ENCODE measurements at places on chromosomes 6 and 20.

DNA sequence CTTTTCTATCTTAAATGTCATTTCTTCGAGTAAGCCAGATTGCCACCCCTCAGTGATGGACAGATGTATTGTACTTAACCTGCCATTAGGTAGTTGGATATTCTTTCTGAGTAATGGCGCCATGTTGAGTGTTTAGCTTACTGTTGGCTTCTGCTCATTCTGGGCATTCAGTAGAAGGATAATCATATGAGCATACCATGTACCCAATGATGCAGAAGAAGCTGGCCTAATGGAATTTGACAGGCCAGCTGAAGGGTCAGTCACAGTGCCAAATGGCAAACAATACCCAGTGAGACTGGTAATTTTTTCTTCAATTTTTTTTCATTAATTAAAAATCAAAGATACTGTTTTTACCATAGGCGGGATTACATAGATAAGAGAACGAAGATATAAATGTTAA lies 1010.8 kb upstream of the EYS start:
- no peak for DNase-seq

DNA sequence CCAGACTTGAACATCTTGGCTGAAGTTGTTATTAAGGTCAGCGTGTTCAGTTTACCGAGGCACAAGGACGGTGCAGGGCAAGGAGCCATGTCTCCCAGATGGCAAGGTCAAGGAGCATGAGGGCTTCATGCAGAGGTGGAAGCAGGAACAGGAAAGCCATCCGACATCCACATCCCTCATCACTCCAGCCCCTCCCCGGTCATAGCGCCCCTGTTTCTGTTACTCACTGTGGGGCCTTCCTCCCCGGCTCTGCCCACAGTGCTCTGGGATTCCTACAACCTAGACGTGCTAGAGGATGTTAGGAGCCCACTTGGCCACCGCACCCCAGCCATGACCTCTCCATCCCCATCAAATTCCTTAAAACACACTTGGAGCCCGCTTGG lies 146.7 kb downstream of the TTLL2 start:
- DNase-seq = no peak

DNA sequence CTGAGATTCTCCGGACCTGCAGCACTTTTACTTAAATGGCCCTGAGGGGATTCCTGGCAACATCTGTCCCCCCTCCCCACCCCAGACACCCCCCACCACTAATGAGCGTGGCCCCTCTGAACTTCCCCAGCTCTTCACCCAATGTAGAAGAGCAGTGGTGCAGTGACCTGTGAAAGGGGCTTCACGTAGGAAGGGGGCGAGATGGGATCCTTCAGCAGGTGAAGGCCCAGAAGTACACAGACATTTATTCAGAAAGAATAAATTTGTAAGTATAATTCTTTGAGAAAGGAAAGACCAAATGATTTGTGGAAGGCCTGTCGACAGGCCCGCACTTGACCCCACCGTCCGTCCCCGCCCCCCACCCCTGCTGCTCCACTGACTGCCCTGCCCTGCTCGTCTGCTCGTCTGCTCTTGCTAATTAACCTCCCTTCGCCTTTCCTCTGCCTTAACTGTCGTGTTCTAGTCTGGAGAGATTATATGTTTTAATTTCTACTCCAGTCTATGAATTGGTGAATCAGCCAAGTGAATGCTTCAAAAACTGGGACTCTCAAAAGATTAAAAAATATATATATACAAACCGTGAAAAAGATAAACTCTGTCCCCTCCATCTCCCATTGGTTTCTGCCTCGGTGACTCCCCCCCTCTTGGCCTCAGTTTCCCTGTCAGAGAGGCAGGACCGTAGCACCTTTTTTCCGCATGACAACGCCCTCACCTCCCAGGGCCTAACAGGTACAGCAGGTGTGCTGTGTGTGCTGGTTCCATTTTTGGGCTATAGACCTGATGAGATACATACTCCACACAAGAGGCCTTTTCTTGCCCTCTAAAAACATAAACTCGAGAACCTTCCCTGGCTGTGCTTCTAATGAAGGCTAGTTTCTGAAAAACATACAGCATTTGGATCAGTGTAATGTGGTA lies 49.2 kb downstream of the GNAS start:
- DNase-seq = no peak

DNA sequence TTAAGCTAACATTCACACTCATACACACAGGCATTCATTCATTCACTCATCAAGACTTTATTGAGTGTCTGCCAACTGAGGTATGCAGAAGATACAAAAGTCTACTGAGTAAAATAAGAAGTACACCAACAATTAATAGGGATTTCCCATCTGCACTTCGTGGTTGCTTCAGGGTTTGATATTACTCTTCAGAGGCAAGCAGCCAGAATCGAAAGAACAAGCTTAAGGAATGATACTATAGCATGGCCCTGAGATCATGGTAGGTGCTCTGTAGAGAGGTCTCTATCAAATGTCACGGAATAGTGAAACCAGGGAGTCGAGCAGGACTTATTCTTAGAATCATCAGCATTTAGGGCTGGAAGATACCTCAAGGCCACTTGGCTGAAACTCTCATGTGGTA lies 135.4 kb downstream of the NRN1 start:
- no peak for DNase-seq

DNA sequence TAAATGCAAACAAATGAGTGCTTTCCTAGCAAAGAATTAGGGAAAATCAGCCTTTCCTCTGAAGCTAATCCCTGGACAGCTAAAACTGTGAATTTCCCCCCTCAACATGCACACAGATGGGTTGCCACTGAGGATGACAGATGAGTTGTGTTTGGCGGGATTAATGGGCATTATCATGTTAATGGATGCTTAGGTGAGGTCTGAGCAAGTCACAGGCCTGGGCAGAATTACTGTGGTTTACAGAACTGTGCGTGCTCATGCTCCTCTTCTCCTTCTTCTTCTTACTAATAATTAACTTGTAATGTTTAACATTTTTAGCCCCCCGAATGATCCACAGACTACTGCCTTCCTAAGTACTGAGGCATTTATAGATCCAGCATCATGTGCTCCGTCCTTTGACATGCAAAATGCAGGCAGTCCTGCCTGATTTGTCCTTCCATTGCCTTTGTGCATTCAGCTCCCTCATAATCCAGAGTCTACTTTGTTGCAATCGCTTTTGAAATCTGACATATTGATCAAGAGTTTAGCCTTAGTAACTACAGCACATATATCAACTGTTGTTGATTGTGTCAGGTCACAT lies 753.4 kb upstream of the MMS22L start:
- no peak for DNase-seq

GRCh38 chr6:21241231-21242130 lies 352.1 kb upstream of the SOX4 start:
- no peak for DNase-seq

- DNase-seq = no peak
Measured at GRCh38 chr6:114939630-114940029, 596.8 kb upstream of the HS3ST5 start.

DNA sequence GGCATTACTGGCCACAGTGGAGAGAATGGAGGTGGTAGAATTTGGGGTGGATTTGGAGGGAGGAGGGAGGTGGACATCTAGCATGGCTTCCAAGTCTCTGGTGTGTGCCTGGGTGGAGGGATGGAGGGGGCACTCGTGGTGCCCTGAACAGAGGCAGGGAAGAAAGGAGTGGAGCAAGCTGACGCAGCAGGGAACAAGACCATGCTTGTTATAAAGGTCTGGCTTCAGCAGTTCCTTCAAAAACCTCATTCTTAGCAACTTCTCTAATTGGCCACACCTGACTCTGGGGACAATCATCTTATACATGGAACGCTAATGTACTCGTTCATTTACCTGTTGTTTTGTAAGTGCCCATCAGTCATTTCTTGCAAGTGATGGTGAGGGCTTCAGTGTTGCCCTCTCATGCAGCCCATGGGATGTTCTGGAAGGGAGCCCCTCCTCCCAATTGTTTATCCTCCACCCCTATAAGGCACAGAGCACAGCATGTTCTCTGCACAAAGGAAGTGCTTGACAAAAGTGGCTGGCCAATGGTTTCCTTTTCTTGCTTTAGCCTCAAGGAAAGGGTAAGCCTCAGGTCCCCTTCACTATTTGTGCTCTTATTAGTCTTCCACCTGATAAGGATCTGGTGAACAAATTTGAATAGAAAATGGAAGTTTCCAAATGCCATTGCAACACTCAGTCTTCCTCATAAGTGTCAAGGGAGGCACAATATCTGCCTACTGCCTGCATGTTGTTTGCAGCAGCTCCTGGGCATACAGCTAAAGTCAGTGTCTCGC lies 39.3 kb downstream of the GFOD1 start:
- DNase-seq = no peak

- DNase-seq = no peak
Measured at GRCh38 chr6:52511572-52512151, 65.2 kb downstream of the TRAM2 start.

- DNase-seq = no peak
Measured at GRCh38 chr6:4364711-4365110, 229.3 kb upstream of the ECI2 start.

DNA sequence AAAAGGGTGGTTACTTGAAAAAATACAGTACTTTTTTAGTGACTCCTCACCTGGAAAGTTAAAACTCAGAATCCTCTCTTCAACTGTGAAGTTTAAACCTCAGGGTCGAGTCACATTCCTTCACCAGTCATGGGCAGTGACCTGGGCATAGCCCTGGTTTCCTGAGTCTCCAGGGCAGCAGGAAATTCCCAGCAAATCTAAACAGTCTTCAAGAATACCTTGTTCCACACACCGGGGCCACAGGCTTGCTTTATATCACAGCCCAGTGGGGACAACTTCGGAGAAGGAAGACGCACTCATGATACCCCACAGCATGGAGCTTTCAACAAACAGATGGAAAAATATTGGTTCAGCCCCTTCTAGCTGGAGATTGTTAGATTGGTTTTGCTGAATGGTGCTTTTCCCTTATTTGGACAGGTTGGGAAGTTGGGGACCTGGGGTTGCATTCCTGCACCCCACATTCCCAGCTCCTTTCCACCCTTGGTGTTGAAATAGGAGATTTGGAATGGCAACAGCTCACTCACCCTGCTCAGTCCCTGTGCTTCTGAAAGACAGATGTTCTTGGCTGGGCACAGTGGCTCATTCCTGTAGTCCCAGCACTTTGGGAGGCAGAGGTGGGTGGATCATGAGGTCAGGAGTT lies 113.0 kb upstream of the TMEM170B start:
- DNase-seq = no peak

DNA sequence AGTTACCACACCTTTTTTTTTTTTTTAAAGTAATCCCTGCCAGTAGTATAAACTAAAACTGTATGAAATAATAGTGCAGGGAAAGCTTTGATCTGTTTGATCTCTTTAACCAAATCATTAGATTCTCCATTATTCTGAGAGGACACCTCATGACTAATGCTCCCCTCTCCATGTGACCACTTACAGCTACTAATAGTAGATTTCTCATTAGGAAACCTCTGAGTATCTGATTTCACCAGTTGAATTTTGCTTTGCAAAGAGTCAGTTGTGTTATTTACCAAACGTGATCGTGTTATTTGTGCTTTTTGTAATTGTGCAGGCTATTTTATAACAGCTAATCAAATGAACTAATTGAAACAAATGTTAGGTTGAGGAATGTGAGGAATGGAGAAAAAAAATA lies 12.5 kb downstream of the CASP8AP2 start:
- no peak for DNase-seq

DNA sequence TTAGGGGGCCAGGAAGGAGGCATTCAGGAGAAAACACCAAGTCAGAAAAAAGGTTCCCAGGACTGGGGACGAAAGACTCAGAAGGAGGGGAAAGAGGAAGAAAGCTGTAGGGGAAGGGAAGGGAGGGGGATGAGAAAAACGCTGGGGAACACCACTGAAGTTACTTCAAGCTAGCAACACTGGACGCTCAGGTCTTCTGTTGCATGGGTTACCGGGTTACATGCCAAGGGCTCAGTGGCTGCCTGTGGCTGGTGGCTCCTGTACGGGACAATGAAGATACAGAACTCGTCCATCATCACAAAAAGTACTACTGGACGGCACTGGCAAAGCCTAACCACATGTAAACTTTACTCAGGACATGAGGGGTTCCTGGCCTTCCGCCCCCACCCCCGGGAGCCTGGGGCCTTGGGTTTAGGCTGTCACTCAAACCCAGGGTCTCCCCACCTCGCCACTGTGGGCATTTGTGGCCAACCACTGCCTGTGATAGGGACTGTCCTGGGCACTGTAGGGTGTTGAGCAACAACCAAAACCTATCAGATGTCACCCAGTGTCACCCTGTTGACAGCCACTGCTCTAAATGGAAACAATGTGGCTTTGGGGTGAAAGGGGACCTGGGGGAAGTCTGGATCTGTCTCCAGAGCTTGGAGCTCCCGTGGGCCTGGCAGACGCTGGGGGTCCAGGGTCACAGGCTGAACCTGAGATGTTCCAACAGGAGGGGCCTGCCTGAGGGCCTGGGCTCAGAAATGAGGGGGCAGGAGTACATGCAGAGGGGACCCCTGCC lies 40.3 kb upstream of the CD93 start:
- no peak for DNase-seq

GRCh38 chr6:69865126-69865525 lies 1.2 kb upstream of the COL19A1 start:
- peak; percentile 76 for DNase-seq

DNA sequence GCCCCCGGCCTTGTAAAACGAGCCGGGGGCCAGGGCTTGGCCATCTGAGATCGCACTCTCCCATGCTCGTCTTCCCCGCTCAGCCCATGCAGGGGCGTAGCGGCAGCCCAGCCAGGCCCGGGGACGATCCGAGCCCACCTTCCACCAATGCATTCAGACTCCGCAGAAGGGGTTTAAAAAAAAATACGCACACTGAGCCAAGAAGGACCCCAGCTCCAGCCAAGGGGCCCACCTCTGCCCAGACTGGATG lies 320 bp downstream of the GSTA4 start:
- peak; percentile 61 for DNase-seq

DNA sequence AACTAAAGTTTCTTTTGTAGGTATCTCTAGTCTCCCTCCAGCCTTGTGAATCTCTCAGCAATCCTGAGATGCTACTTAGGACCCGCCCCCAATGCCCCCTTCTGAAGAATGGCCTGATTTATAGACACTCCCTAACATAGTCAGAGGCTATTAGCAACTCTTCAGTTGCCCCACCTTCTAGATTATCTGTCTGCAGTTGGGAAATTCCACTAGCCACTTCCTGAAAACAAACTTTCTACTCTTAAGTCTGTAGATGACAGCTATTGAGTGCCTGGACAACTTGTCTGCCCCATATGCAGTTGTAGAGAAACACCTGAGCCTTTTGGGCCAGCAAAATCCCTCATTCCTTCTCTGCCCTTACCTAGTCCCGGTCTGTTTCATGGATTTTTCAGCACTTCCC lies 188.2 kb upstream of the PREP start:
- DNase-seq = no peak

GRCh38 chr6:170143401-170144150 lies 147.3 kb downstream of the DLL1 start:
- no peak for DNase-seq

- no peak for DNase-seq
Measured at GRCh38 chr20:29300579-29301551, 1956.6 kb upstream of the DEFB115 start.

- DNase-seq = no peak
Measured at GRCh38 chr20:58374027-58374850, 14.8 kb upstream of the VAPB start.

GRCh38 chr6:134962421-134962820 lies 12.5 kb upstream of the ALDH8A1 start:
- no peak for DNase-seq

Measured in NCI-H446 (cell line).